ENCODE measurements at places on chromosomes 3 and 15.
A peak's percentile ranks its signal among the peaks of the same experiment; 100 is the strongest.

GRCh38 chr3:169026543-169027182 lies 636.8 kb downstream of the MECOM start:
- no peak for DNase-seq

GRCh38 chr15:42024303-42024702 lies 3.5 kb upstream of the PLA2G4E start:
- DNase-seq: no peak

- no peak for DNase-seq
Observed at GRCh38 chr3:151612115-151612514, 121.6 kb upstream of the AADACL2 start.

- no peak for DNase-seq
Observed at GRCh38 chr3:74603292-74603691, 11.2 kb downstream of the CNTN3 start.

GRCh38 chr15:81362790-81363189 lies 11.2 kb downstream of the TMC3 start:
- no peak for DNase-seq

- DNase-seq: no peak
Observed at GRCh38 chr3:112640276-112640929, 540 bp downstream of the CCDC80 start.

DNA sequence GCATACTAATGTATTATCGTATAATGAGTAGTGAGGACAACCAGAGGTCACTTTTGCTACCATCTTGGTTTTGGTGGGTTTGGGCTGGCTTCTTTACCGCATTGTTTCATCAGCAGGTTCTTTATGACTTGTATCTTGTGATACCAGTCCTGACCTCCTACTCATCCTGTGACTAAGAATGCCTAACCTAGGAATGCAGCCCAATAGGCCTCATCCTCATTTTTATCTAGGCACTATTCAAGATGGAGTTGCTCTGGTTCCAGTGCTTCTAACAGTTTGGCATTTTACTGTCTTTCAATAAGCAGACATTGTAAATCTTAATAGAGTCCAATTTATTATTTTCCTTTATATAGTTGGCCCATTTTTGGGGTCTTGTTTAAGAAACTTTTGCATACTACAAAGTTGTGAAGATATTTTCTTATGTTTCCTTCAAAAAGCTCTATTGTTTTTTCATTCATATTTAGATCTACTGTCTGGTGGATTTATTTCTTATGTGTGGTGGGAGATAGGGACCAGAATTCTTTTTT lies 60.8 kb upstream of the RNU6-1 start:
- no peak for DNase-seq

GRCh38 chr15:39128746-39129145 lies 452.1 kb upstream of the THBS1 start:
- DNase-seq: no peak

- DNase-seq: peak; percentile 24
Observed at GRCh38 chr15:49421991-49422390, 1.1 kb upstream of the FGF7 start.

- DNase-seq: no peak
Observed at GRCh38 chr3:37197810-37198371, 23.5 kb upstream of the LRRFIP2 start.

DNA sequence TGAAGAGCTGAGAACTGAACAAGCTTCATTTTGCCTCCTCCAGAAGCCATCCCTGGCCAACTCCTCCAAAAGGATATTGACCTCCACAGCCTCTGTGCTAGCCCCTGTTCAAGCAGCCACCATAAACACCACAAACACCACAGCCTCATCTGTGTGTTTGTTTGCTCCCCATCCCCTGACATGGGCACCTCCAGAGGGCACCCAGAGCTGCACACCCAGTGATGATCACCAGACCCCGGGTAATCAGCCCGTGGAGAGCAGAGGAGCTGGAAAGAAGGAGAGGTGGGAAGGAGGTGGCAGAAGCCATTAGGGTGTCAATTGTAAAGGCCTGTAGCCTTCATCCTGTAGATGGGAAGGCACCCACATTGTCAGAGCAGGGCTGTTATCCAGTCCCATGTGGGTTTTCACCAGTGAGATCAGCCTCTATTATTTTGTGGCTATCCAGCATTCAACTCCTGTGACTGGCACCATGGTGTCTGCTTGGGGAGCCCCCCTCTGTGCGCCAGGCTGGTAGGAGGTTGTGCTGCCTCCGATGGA lies 6.8 kb upstream of the WNT7A start:
- DNase-seq: no peak

DNA sequence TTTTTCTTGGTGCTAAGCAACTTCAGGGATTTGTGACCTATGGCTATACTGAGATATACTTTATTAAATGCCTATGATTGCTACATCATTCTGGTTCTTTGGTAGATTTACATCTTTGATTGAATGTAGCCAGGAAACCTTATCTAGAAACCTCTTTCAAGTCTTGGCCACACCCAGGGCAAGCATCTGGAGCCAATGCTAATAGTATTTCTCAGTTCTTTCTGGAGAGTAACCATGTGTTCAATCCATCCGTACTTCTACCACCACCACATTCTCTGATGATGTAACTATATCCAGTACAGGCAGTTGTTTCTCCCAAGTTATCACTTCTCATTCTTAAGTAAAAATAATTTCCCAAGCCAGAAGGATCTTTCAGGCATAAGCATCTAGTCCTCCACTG lies 69.0 kb downstream of the NME9 start:
- DNase-seq: no peak

DNA sequence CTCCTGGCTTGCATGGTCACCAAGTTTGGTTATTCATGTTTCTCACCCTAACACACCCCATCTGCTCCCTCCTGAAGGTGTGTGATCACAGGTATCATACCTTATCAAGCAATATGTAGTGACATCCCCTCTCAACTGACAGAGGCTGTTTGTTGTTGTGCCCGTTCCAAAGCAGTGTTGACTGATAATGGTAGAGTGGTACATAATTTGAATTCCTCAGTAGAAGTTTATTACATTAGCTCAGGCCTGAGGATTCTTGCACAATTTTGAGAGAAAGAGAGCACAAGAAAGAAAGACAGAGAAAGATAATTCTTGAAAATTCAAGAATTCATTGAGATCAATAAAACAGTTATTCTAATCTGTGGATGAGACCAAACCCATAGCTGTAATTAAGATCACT lies 69.1 kb upstream of the SATB1 start:
- DNase-seq: no peak

DNA sequence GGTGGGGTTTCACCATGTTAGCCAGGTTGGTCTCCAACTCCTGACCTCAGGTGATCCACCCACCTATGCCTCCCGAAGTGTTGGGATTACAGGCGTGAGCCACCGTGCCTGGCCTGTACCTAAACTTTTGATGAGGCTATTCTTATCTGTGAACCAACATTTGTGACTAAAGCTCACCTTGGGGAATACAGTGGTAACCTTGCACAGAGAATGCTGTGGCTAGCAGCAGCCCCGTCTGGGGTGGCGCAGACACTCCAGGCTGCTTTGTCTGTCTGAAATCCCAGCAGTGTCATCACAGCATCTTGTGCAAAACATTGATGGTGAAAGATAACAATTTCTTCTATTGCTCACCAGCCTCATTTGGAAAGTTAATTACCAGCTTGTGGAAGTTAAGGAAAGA lies 58.9 kb downstream of the CMTM8 start:
- DNase-seq: no peak

- no peak for DNase-seq
Observed at GRCh38 chr3:100263583-100263982, 2.8 kb downstream of the TBC1D23 start.

- DNase-seq: no peak
Observed at GRCh38 chr15:64133623-64134344, 17.7 kb upstream of the SNX22 start.

GRCh38 chr15:95202569-95203349 lies 971.4 kb downstream of the MCTP2 start:
- no peak for DNase-seq
